ENCODE measurements at places on chromosomes 16 and 17.

DNA sequence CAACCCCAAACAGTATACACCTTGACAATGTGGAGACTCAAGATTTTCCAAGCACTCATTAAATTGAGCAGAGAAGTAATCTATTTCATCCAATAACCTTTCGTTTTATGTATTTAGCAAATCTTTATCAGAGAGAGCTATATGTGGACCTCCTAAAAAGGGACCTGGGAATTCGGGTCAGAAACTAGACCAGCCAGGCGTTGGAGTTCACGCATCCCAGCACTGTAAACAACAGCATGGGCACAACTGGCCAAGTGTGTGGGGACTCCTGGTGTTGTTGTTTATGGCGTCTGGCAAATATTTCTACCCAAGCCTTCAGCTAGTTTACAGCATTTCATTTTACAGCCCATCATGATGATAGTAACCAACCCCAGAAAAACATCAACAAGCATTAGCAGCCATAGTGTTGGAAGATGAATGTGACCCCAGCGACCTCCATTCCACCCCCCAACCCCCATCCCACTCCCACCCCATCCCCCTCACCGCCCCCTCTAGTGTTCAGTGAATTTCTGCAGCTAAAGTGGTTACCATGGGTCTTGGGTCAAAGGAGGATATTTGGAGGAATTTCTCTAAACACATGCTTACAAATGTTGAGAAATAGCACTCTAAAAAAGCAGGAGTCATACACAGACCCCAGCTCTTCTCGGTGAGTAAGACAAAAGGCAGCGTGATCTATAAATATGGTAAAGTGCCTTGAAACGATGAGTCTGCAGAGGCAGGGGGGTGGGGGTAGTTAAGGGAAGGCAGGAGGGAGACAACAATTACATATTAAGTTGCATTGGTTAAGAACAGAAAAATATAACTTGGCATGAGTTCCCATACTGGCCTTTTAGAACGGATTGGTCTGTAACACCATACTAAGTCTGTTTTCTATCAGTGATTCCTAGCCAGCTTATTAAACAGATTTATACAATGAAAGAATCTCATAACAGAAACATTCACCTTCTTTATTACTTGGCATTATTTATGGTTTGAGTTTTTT is 91.4 kb upstream of the TBX2 start:
- no peak for DNase-seq

- DNase-seq: no peak
These were observed 2.0 kb downstream of the NPTX1 start for GRCh38 chr17:80474231-80474960.

- DNase-seq: no peak
These were observed 95.9 kb upstream of the CDH13 start for GRCh38 chr16:82530883-82531282.

DNA sequence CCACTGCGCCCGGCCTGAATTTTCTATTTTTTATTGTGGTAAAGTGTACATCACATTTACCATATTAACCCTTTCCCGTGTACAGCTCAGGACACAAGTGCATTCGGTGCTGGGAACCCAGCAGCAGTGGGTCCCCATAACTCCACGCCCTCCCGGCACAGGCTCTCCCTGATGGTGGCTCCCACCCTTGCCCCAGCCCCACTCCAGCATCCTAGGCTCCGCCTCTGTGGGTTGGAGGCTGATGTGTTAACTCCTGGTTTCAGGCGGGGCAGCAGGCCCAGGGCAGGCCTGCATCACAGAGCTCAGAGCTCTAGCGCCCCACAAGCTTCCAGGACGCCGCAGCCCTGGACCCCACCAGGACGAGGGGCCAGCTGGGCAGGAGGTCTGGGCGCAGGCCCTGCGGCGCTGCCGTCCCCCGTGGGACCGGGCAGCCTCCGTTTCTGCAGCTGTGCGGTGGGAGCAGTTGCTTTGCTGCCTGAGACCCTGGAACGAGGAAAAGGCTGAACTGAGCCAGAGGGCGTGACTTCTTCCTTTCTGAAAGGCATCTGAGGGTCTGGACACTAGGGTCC is 19.6 kb downstream of the ZFPM1 start:
- DNase-seq: no peak

All from left colon (tissue), 2 donors.